Right lung (tissue), 10 donors: ENCODE measurements at places on chromosomes 3 and 15. TPM values are rescaled to one million over a fixed set of nuclear protein-coding genes. Genes with fewer than 3 reads are reported as not detected.

- DNase-seq: no peak
These were observed 35.3 kb downstream of the ANXA2 start for GRCh38 chr15:60362321-60363086.

DNA sequence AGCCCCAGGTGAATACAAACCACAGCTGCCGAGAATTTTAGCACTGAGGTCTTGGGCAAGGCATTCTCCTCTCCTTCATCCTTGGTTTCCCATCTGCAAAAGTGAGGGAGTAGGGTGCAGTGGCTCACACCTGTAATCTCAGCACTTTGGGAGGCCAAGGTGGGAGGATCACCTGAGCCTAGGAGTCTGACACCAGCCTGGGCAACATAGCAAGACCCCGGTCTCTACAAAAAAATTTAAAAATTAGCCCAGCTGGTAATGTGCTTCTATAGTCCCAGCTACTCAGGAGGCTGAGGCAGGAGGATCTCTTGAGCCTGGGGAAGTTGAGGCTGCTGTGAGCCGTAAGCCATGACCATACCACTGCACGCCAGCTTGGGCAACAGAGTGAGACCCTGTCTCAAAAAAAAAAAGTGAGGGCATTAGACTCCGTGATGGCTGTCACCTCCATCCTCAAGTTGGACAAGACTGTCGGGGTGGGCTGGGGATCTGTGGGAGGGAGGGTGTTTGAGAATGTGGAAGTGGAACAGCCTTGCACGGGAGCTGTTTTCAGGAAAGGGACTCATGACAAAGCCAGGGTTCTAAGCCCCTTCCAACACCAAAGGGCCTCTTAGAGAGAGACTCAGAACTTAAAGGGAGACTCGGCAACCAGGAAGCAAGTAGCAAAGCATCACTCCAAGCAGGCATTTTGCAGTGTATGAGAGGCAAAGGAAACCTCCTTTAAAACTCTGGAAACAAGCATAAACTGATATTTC is 46.0 kb upstream of the FURIN start:
- no peak for DNase-seq

DNA sequence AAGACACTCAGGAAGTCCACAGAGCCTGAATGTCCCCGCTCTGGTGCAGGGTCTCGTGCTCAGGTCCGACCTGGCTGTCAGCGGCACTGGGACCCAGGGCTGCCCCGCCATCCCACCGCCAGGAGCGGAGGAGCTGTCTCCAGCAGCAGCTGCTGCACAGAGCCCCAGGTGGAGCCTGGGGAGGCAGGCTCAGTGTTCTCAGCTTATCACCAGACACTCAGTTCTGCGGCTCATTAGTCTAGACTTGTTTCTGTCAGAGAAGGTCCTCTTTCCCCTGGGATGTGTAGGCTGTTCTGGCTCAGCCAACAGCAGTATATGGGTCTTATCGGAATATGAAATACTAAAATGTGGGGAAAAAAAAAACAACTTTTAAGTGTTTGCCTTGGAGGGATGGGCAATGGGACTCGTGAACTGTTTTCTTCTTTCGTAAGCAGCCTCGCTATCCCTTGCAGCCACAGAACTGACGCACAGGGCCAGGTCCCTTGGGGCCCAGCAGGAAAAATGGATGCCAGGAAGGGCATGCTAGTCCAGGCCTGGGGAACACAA is 75.9 kb downstream of the KLF13 start:
- DNase-seq: no peak

DNA sequence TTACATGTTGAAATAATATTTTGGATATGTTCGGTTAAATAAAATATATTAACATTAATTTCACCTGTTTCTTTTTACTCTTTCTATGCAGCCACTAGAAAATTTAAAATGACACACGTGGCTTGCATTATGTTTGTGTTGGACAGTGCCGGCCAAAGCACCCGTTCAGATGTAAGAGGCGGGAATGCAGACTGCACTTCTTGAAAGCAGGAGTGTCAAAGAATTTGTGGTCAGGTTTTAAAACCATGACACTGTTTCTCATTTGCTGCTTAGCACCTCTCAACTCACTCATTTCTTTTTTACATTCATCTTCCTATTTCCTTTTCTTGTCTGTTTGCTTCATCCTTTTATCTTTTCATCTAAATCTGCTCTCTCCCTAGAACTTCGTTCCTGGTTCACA is 35.3 kb upstream of the MINAR1 start:
- no peak for DNase-seq

DNA sequence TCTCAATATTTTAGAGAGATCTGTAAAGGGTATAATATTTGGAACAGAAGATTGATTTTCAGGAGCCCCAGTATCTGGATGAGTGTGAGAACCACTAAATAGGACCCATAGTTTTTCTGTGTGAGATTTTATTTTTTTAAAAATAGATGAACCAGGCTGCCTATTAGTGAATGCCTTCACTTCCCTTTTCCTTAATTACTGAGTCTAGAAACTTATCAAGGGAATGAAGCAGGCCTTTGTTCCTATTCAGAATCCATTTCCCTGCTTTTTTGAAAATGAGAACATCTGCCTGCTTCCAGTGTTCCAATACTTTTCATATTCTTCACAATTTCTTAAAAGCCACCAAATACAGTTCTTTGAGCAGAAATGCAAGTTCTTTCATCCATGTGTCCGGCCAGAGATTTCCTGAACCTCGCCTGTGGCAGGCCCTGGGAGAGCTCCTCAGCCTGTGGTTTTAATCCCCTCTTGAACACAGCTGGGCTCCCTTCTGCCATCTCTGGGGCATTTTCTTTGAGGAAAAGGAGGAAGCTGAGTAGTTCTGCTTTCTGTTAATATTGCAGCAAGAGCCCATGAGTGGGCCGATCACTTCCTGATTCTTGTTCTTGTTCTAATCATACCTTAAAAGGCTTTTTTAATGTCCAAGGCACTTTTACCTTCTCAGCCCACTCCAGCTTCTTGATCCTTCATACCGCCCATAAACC is 4.7 kb downstream of the EHD4 start:
- DNase-seq: no peak

DNA sequence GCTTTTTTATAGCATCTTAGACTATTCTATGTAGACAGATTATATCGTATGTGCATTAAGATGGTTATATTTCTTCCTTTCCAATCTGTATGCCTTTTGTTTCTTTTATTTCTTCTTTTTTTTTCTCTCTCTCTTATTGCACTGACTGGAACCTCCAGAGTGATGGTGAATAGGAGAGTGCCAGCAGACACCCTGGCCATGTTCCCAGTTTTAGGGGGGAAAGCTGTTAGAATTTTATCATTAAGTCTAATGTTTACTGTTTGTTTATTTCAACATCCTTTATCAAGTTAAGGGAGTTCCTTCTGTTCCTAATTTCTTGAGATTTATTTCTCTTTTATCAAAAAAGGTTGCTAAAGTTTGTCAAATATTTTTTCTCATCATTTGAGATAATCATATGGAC is 116.6 kb upstream of the LRTM1 start:
- peak; percentile 68 for DNase-seq

- DNase-seq: no peak
These were observed 129.6 kb downstream of the CTNNB1 start for GRCh38 chr3:41328926-41329325.

GRCh38 chr3:68943753-68944500 is 11.6 kb upstream of the TAFA4 start:
- DNase-seq: no peak

GRCh38 chr3:42936157-42936981 is 30.4 kb downstream of the ZNF662 start:
- DNase-seq: peak; percentile 32

GRCh38 chr3:175743733-175744400 is 884.7 kb downstream of the NAALADL2 start:
- no peak for DNase-seq

DNA sequence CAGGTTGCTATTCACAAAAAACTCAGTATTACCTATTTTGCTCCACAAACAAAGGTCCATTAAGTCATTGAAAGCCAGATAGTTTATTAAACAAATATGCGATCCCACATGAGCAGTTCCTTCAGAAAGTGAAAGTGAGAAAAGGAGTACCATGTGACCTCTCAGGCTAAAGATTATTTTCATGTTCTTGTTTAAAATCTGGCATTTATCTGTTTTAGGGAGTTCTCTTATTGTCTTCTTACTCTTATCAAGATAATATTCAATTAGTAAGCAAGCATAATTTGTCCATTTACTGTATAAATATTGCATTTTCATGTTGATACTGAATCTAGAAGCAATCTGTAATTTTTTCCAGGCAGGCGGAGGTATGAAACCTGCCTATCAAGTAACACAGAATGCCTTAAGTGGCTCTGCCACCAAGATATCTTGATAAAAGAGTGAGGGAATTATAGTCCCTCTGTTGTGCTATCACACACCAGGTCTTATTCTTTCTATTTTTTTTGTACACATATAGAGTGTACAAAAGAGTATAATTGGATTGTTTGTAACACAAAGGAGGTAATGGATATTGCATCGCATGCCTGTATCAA is 20.1 kb upstream of the PLSCR5 start:
- DNase-seq: peak; percentile 17

GRCh38 chr15:80177156-80177555 is 24.4 kb downstream of the FAH start:
- no peak for DNase-seq

- no peak for DNase-seq
These were observed 2.1 kb downstream of the CCDC51 start for GRCh38 chr3:48437812-48438211.

DNA sequence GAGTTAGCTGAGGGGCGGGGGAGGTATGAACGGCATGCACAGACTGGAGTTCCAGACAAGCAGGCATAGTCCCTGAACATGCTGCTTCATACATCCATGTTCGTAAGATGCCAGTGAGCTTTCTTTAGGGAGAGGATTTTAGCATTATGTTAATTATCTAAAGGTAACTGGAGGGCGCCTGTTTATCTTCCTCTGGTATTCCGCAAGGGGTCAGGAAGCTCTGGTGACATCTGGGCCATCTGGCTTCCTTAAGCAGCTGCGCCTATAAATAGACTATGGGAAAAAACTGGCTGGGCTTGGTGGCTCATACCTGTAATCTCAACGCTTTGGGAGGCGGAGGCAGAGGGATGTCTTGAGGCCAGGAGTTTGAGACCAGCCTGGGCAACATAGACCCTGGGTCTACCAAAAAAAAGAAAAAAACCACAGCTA is 1.5 kb upstream of the FBXO22 start:
- DNase-seq: no peak

DNA sequence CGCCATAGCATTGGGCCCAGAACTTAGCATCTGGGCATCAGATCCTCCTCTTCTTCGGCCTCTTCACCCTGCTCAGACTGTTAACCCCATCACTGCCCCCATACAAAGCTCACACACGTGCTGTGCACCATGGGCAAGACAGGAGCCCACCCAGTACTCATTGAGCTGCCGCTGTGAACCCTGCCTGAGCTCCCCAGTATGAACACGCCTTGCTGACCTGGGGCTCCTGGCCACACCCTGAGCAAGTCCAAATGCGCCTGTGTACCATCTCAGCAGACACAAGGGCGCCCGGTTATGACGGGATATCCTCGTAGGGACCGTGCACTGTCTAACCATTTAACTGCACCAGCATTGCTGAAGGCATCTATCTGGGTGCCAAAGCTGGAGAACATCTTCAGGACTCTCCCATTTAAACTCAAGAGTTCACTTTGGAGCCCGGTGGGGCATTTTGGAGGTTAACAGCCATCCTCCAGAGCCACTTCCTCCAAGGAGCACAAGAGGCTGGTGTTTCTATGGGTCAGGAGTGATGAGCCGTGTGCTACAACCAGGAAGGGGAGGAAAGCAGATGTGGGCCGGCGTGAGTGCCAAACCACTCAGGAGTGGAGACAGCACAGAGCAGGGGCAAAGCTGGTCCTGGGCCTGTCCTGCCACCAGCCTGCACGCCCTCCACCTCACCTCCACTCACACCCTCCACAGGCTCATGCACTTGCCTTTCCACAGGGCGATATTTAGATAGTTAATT is 12.1 kb downstream of the PRR23E start:
- no peak for DNase-seq

DNA sequence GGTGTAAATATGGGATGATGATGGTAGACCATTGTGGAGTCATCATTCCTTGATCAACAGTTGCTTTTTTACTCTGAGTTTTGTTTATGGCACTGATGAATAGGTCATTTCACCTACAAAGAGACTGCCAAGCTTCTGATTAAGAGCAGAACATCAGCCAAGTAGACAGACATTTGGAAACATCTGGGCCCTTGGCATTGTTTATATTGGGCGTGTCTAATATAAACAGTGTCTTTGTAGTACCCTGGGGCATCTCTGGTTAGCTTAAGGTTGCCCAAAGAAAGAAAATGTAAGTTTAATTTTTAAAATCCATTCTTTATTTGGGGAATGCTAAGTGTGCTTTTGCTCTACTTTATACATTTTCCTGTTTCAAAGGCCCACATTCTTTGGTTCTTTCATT is 377.0 kb downstream of the FEZF2 start:
- no peak for DNase-seq

GRCh38 chr15:100958326-100959065 is 39.3 kb downstream of the LRRK1 start:
- no peak for DNase-seq

- no peak for DNase-seq
These were observed 82.1 kb upstream of the DCLK3 start for GRCh38 chr3:36846406-36846805.

DNA sequence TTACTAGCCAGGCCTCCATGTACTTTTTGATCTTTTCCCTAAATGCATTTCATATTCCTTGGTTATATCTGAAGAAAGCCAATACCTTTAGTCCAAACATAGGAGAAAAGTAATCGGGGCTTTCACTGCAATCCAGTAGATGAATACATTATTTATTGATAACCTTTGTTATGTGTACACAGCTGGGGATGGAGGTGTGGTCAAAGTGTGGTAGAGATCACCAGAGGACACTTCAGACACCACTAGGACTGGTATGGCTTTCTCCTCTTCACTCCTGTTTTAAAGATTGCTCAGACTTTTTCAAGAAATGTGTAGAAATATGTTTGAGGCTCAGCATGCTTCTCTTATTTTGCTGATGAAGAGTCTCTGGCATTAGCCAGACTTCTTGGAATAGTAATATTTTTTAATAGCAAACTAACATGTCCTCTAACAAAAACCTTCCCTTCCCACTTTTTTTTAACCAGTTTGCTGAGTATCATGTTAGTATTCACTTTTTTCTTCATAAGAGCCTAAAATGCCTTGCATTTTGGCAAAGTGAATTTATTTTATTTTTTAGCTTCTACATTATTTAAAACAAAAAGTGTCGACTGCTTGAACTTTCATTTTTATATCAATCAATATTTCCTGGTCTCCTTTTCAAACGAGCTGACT is 65.6 kb upstream of the MBNL1 start:
- no peak for DNase-seq

GRCh38 chr15:31241888-31242522 is 84.6 kb upstream of the KLF13 start:
- no peak for DNase-seq

The GXYLT2 gene
- 16.7 TPM for polyA plus RNA-seq

The C2CD4B gene
- 1.3 TPM for polyA plus RNA-seq

The SMAD6 gene
- polyA plus RNA-seq: 31.4 TPM

The IGF2BP2 gene
- 53.3 TPM for polyA plus RNA-seq

The KCNAB1 gene
- polyA plus RNA-seq: 1.7 TPM

The FILIP1L gene
- polyA plus RNA-seq: 16.5 TPM

The CP gene
- polyA plus RNA-seq: 10.8 TPM

The MUSTN1 gene
- polyA plus RNA-seq: 1.7 TPM

The NUP210 gene
- 18.6 TPM for polyA plus RNA-seq

The KLHL40 gene
- polyA plus RNA-seq: not detected

The TUSC7 gene
- polyA plus RNA-seq: not detected

The CTXN2 gene
- not detected for polyA plus RNA-seq

The SAMMSON gene
- polyA plus RNA-seq: 0.08 TPM

The GABRB3 gene
- polyA plus RNA-seq: 2.4 TPM
